ENCODE measurements at places on chromosomes 4 and X.

DNA sequence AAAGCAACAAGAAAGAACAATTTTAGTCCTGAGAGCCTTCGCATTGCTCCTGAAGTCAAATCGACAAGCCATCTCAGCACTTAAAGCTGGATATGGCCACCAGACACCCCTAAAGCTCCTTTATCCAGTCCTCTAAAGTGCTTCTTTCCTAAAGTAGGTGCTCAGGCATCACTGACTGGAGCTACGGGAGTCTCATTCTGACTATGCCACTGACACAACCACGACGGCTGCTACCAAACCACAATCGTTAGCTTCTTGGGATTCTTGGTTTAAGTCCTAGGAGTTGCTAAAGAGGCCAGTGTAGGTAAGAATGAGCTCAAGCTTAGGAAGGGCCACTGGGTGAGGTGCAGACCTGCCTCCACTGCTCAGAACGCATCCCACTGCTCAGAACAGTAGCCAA is 1.0 kb downstream of the SLC10A6 start:
- no peak for DNase-seq

GRCh38 chr4:36310793-36311192 is 29.4 kb downstream of the DTHD1 start:
- peak; percentile 30 for DNase-seq

DNA sequence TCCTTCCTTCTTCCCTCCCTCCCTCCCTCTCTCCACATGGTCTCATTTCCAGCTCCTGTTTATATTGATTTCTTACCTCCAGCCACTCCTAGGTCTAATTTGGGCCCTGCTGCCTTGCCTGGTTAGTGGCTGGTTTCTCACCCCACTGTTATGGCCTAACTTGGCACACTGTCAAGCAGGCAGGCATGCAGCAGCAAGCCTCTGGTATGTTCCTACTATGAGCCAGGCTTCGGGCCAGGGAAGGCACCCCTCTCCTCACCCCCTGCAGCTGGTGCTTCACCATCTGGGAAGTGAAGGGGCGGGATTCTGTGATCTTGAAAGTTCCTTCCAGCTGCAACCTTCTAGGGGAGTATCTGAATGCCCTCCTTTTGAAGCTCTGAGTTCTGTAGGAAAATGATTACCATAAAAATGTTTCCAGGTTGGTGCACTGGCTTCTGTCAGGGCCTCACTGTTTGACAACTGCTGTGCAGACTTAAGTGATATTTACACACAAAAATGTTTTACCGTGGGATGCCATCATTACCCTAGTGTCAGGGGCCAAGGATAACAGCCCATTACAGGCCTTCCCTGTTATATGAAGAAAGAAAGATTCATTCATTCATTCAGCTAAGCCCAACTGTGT is 10.1 kb upstream of the VMA21 start:
- no peak for DNase-seq

- DNase-seq: no peak
These were observed 100.3 kb upstream of the GUCY1A1 start for GRCh38 chr4:155566354-155566753.

DNA sequence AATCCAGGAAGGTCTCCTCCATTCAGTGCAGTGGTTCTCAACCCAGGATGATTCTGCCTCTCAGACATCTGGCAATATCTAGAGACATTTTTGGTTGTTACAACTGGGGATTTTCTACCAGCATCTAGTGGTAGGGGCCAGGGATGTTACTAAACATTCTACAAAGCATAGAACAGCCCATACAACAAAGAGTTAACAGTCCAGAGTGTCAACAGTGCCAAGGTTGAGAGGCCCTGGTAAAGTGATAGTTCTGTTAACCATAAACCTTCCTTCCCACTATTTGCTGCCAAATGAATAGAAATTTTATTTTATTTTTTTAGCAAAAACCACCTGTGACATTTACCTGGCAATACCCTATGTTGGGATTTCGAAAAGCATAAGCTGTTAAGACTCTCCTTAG is 92.8 kb upstream of the UCP1 start:
- DNase-seq: no peak

- DNase-seq: no peak
These were observed 1024.0 kb upstream of the PCDH10 start for GRCh38 chr4:132125131-132125530.

GRCh38 chrX:15973299-15973698 is 118.7 kb upstream of the AP1S2 start:
- peak; percentile 57 for DNase-seq

GRCh38 chrX:70439016-70439415 is 5.6 kb upstream of the DLG3 start:
- DNase-seq: no peak

DNA sequence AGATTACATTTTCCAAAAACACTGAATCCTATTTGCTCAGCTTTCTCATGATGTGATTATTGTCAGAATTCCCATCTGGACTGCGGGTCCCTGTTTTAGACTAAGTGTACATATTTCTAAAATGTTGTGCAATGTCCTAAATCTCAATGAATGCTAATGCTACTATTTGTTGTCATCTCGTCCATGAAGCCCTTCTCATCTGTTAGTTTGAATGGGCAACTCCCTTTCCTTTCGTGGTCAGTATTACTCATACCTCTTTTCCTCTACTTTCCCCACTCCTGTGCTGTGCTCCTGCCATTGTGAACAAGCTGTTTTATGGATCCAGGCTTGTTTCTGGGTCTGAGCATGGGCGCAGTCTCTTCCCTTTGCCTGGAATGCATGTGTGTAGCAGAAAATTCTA is 91.0 kb downstream of the MID1 start:
- no peak for DNase-seq

DNA sequence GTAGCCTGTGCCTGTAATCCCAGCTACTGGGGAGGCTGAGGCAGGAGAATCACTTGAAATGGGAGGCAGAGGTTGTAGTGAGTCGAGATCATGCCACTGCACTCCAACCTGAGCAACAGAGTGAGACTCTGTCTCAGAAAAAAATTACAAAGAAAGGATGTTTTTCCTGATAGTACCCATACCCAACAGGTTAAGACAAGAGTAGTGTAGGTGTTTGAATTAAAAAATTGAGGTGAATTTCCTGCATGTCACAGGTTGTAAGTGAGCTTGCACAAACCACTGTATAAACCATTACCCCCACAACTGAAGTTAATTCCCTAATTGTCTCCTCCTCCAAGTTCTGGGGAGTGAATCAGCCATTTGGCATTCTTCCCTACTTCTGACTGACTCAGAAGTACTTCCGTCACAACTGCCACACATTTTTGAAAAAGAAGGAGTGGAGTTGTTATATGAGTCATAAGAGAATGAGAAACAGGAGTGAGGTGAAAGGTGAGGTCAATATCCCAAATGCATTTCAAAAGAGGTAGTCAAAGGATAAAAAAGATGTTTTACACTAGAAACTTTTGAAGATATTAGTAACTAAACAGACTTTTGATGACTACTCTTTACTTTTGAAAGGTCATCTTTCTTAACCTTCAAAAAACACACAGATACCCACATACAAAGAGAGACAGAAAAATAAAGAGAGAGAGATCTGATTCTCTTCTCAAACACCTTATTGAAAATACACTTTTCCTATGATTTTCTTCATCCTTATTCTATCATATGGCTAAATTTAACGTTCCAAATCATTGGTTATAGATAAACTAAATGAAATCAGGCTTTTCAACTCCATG is 134.5 kb downstream of the BTC start:
- no peak for DNase-seq

DNA sequence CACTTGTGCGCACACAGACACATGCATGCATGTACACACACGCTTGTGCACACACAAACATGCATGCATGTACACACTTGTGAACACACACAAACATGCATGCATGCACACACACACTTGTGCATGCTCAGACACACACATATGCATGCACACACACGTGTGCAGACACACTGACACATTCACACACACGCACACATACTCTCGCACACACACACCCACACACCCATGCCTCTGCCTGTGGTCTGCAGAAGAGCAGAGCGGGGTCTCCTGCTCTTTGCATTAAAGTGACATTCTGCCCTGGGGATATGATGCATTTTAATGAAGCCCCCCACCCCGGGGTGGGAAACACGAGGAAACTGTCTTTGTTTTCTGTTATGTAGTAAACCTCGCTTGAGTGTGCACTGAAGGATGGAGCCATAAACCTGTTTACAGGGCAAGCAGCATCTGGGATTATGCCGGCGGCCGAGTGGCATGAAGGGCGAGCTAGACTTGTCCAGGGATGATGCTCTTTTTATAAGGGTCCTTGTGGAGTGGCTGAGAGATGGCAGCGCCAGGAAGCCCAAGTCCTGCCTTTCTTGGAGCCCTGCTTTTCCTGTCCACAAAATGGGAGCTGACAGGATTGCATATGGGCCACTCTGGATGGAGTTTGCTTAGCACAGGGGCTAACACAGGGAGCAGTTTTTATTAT is 17.8 kb downstream of the PSAPL1 start:
- peak; percentile 4 for DNase-seq

DNA sequence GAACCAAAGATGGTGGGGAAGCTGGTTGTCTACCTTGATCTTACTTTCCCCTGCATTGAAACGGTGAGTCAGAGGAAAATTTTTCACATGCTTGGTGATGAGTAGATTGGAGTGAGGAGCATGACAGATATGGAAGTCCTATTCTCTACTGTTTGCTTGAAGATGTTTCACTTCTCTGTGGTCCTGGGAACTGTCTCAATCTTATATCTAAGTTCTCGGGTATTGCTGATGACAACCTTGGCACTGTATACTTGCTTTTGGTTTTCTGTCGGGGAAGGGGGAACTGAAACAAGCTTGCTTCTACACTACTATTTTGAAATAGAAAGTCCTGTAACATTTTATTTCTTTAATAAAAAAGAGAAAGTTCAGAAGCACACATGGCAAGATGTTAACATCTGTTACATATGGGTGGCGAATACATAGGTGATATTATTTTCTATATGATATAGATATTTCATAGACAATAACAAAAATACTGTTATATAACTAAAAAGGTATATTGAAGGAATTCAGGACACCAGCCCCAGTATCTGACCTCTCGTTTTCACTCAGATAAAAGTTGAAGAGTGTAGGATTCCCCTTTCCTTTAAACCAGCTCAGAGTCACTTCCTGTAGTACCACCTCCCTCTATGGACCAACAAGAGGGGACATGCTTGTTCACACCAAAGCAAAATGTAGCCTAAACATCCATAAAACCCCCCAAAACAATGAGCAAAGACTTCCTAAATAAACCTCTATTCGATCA is 88.8 kb downstream of the FMR1NB start:
- DNase-seq: no peak

GRCh38 chr4:8774071-8774470 is 97.6 kb downstream of the HMX1 start:
- DNase-seq: no peak

- DNase-seq: no peak
These were observed 68.2 kb downstream of the ATP11C start for GRCh38 chrX:139864640-139865039.

DNA sequence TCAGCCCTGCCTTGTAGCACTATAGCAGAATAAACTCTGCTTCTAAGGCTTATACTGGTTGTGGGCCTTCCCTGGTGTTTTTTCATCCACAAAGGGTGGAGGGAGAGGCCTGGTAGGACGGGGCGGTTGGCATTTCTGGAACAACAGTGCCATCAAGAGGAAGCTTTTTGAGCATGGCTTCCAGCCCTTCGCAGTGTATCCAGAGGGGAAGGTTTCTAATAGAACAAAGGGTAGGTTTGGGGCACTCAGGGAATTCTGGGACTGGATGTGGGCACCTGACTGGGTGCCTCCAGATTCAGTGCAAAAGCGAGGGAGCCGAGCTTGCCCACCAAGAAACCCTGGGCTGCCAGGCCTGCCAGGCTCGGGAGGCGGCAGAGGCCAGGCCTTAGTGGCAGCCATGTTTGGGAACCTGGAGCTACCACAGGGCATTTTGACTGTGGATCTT is 229.6 kb upstream of the AGTR2 start:
- no peak for DNase-seq

DNA sequence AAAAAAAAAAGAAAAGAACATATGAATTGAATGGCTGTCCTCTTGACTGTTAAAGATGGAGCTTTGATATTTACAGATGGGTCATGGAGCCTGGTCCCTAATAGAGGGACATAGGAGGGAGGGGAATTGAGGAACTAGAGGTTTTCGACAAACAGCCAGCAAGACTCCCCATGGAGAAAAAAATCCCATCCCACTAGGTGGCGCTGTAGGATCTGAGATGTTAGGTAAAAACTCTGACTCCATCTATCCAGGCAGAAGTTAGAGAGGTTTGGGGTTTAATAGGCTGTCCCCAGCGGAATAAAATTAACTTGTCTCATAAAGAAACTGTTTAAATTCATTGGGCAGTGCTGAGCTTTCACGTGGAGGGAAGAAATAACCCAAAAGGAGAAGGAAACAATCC is 45.9 kb downstream of the HMGB2 start:
- peak; percentile 94 for DNase-seq

GRCh38 chr4:38161208-38162113 is 201.3 kb downstream of the PTTG2 start:
- DNase-seq: no peak

DNA sequence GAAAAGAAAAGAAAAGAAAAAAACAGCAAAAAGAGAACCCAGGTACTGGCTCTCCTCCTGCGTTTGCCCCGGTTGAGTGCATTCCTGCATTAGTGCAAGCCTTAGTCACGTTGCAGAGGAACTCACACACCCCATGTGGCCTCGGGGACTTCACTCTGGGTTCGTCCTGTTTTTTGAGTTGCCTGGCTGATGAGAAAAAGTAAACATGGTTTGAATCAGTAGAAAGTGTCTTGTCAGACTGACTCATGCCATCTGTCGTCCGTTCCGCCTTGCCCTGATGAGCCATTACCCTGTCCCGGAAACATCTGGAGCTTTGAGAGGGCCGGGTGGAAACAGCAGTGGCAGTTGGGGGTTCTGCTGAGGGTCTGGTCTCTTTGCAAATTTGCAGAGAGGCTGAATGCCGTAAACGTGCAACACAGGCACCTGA is 16.3 kb downstream of the CD99 start:
- DNase-seq: peak; percentile 65

- peak; percentile 80 for DNase-seq
These were observed 55.5 kb upstream of the MAGED1 start for GRCh38 chrX:51837921-51838320.

GRCh38 chr4:2042204-2042946 is 16.8 kb upstream of the NAT8L start:
- DNase-seq: no peak

GRCh38 chr4:152176627-152177214 is 359.2 kb downstream of the FBXW7 start:
- no peak for DNase-seq

DNA sequence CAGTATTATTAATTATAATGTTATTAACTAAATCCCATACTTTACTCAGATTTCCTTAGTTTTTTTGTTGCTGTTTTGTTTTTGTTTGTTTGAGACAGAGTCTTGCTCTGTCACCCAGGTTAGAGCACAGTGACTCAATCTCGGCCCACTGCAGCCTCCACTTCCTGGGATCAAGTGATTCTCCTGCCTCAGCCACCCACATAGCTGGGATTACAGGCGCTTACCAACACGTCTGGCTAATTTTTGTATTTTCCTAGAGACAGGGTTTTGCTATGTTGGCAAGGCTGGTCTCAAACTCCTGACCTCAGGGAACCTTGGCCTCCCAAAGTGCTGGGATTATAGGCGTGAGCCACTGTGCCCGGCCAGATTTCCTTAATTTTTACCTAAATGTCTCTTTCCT is 72.2 kb downstream of the ANAPC4 start:
- DNase-seq: no peak

GRCh38 chrX:19842542-19842941 is 44.9 kb downstream of the SH3KBP1 start:
- no peak for DNase-seq

Data from testis (tissue), 5 donors.